ENCODE measurements at places on chromosomes 6 and 20.

GRCh38 chr6:138957903-138958302 lies 30.1 kb downstream of the REPS1 start:
- no peak for DNase-seq

DNA sequence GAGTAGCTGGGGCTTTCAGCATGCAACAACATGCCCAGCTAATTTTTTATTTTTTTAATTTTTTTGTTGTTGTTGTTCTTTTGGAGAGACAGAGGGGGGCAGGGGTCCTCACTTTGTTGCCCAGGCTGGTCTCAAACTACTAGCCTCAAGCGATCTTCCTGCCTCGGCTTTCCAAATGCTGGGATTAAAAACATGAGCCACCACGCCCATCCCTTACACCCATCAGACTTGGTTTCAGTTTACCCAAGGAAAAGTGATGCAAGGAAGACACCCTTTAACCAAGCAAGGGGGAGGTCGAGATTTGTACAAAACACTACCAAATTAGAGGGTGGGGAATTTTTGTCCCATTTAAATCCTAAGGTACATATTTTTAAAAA lies 210.1 kb downstream of the ARHGAP18 start:
- no peak for DNase-seq

- no peak for DNase-seq
Observed at GRCh38 chr6:2563635-2564034, 187.1 kb downstream of the MYLK4 start.

DNA sequence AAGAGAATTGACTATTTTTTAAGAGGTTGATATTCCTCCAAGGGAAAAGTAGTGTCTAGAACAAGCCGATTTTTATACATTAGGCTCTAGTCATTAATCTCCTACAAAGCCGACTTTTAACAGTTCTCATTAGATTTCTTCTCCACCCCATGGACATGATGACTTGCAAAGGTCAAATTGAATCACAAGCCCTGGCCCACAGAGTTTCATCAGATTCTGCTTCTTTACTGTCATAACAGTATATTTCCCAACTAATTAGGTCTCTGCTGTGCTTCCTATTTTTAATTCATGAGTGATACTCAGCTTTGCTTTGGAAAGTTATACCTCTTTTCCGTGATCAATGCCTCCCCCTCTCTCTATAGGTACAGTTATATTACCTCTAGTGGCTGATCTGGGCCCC lies 90.6 kb upstream of the ADGRB3 start:
- no peak for DNase-seq

GRCh38 chr6:38218235-38218634 lies 398.7 kb downstream of the ZFAND3 start:
- no peak for DNase-seq

DNA sequence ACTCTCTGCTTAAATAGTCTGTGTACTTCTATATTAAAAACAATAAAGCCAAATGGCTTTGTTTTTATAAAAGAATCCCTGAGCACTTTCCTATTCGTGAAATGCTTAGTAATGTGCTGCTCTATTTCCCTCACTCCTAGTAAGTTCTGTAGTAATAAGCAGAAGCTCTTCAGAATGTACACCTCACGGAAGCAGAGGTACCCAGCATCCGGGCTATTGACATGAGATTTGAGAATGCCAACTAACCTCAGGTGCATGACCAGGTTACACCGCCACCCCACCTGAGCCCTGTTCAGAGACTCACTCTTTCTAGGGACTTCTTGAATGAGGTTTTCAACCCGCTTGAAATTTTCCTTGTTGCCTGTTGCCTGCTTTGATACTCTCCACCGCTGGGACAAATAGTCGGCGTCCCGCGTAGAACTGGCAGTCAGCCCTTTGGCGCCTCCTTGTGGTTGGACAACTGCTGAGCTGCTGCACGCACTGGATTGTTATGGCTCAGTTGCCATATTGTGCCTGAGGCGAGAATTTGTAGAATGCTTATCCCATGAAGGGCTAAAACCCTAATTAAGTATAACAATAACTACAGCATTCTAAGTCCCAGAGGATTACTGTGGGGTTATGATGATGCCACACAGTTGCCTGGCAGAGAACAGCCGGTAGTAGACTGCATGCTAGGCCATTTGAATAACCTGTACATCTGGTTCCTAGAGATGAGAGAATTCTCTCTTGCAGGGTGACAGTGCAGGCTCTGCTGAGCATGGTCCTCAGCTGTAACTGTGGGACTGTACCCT lies 95.4 kb downstream of the KHDC1L start:
- no peak for DNase-seq

DNA sequence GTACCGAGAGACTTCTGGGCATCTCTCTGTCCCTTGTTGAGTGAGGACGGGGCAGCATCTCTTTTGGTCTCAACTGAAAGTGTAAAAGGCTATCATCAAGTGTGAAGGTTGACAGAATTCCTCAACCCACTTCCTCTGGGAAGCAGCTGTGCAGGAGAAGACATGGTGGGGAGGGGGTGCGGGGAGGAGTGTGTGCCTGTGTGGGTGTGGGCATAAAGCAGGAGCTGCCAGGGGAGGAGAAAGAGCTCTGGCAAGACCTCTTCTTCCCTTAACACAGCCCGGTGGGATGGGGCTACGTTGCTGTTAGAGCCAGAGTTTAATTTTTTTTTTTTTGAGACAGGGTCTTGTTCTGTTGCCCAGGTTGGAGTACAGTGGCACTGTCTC lies 31.8 kb downstream of the CPXM1 start:
- DNase-seq: no peak

GRCh38 chr20:49885558-49886332 lies 29.6 kb downstream of the SPATA2 start:
- DNase-seq: no peak

DNA sequence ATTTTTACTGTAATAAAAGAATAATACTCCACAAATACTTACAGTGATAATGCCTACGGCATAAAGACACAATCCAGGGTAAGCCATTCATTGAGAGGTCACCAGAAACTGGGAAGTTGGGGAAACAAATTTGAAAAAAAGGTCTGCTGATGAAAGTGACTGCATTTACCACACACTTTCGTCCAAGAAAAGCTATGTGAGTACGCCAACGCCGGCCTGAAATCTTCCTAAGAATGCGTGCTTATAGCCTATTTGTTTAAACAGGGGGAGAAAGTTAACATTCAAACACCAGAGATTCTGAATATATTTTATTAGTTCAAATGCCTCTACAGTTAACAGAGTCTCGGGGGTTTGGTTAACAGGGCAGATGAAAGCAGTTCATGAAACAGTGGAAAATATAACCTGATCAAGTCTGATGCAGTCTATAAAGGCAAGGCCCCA lies 657 bp upstream of the LTV1 start:
- DNase-seq: no peak

DNA sequence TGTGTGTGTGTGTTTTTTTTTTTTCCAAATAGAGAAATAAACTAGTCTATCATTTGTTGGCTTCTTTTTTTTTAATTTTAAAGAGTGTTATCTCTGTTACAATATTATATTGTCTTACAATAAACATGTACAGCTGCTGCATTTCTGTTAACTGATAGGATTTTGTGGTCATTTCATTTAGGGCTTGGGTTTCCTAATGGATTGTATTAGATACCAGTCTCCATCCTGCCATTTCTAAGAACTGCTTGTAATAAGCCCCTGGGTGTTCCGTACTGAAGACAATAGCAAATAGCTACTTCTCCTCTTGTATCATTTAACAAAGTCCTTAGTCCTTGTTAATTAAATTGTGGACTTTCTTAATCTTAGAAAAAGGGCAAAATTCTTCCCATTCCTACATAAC lies 45.7 kb downstream of the SOBP start:
- DNase-seq: no peak

DNA sequence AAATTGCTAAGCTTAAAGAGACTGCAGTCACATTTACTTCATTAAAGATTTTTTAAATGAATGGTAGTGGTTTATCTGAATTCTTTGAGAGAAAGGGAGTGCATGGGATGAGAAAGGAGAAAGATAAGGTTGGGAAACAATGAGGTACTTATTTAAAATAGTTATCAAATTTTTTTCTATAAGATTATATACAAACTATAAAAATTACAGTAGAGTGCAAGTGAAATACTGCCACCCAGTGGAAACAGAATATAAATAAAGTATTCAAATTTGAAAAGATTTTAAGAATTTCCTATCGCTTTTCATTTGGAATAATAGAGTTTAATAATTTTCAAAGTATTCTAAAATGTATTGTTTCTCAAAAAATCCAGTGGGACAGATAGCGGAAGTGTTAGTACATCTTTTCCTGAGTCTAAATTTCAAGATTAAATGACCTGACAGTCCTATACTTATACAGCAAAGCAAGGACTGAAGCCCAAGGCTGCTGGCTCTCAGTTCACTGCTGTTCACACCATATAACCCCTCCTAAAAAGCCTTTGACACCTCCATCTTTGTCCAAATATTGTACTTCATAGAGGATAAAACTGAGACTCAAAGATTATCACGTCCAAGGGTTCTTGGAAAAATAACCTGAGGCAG lies 31.1 kb downstream of the EPM2A start:
- no peak for DNase-seq

DNA sequence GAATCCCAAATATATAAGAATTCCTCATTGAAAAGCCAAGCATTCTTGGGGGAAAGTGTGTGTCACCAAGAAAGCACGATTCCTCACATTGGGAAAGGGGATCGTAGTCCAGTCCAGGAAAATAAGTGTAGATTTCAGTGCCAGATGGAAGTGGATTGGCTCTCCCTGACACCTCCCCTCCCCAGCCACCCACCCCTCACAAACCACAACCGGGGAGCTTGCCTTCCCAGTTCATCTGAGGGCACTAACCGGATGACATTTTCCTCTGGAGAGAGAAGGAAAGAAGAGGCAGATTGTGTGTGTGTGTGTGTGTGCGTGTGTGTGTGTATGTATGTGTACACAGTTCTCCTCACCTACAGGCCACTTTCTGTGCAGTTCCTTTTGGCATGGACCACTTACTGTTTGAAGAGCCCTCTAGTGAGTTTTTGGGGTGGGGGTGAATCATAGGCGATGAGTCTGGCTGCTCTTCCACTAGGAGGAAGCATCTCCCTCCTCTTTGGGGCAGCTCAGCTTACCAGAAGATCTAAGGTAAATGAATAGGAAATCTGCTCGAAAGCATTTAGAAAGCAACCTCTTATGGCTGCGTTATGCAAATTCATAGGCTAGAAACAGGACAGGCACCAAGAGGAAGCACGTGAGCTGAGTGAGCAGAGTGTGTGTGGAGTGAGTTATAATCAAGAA lies 20.8 kb downstream of the DAAM2 start:
- no peak for DNase-seq

DNA sequence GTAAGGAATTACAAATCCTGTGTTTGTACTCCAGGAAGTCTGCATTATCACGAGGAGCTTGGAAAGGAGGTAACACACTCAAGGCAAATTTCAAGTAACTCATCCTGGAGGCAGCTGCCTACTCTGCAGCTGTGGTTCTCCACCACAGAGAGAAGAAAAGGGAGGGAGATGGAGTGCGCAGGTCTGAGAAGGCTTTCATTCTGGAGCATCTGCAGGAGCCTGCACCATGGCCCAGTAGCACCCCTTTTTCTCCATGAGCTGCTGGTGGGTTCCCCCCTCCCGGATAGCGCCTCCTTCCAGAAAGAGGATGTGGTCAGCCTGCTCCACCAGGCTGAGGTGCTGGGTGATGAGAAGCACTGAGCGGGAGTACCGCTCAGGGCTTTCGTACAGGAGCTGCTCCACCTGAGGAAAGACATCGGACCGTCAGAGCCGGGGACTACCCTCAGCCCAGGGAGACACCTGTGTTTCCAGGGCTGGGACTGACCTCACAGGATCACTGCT lies 1.6 kb upstream of the PSMB8 start:
- DNase-seq: no peak

DNA sequence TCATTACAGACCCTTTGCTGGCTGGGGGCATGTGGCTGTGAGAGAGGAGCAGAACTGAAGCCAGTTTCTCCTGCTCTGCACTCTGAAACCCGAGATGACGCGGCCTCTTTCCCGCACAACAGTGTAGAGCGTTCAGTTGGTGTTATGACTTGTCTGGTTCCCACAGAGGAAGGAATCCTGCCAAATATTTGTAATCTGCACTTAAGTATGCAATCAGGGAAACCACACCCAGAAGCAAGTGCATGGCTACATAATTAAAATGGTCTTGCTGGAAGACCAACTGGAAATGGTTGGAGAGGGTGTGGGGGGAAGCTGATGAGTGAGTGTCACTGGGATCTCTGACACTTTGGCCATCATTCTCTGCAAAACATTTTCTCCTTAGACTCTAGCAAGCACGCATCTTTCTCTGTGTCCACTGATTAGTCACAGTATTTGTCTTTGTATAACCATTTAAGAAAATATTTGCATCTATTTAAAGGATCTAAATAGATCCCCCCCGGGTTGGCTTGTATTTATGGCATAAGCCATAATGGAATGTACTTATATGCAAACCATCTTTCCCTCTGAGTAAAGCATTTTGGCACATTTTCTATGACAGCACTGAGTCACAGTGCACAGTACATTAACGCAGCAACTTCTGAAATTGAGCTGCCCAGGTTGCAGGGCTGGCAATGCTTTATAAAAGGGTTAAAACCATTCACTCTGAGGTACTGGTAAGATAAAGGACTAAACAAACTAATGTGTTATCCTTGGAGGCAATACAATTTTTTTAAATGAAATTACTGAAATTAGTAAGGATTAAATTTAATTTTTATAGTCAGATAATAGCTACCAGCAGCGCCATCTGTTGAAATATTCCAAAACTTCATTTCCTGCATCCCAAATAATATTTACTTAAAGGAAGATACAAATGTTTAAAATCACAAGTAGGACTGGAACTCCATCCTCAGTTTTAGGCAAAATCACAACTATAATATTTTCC lies 76.7 kb downstream of the FOXC1 start:
- no peak for DNase-seq

GRCh38 chr6:75424618-75425548 lies 68.7 kb downstream of the FILIP1 start:
- DNase-seq: no peak

- DNase-seq: no peak
Observed at GRCh38 chr20:57225197-57225733, 41.2 kb downstream of the BMP7 start.
